ENCODE measurements at places on chromosomes 4 and X. TPM values are rescaled to one million over a fixed set of nuclear protein-coding genes. Genes with fewer than 3 reads are reported as not detected.

DNA sequence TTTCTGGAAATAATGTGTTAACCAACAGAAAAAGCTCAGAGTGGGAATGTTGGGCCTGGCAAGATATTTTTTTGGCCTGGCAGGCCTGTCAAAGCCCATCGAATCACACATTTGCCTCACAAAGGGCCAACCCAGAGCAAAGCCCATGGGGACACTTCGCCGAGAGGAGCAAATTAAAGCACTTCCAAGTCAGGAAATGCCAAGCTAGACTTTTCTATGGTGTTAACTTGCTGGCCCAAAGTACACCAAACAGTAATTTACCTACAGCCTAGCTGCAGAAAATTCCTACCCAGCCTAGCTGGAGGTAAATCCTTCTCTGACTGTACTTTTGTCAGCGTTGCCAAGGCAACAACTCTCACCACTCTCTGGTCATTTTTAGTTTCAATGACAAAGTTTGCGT, 288.6 kb upstream of the LDB2 start:
- no peak overlapping the region for H3K4me3 ChIP-seq
- H3K36me3 ChIP-seq = no peaks in the 10 kb centered on the region
- no peaks in the 10 kb centered on the region for H3K27me3 ChIP-seq
- no peak for DNase-seq
- no peaks in the 10 kb centered on the region for H3K4me1 ChIP-seq

DNA sequence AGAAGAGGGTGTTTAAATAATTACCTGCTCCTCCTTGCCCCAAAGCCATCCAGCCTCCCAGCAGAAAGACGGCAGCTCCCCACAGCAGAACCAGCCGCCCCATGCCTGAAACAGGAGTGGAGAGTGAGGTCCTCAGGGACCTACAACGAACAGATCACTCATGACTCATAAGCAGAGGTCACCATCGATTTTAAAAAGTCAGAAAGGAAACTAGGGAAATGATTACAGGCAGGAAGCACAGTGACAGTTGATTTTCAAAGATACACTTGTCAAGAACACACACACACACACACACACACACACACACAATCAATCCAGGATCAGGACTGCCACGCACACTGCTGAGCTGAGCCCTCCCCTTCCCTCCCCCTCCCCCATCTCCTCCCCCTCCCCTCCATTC, at the start of gene CRLF2:
CRLF2 (minus strand) TSS at position 118 of the 400 bp plus-strand sequence; CDS start at position 103, 15 bp downstream.
- no peaks in the 10 kb centered on the region for H3K4me1 ChIP-seq
- no peak within 1 kb of the TSS for H3K4me3 ChIP-seq
- no peaks in the 10 kb centered on the region for H3K36me3 ChIP-seq
- no peak within 1 kb of the TSS for H3K27ac ChIP-seq
- H3K27me3 ChIP-seq = no peaks in the 10 kb centered on the region

- no peak overlapping the region for H3K4me3 ChIP-seq
- H3K4me1 ChIP-seq = no peaks in the 10 kb centered on the region
- no peaks in the 10 kb centered on the region for H3K27me3 ChIP-seq
- no peak for DNase-seq
Measured at GRCh38 chr4:90246816-90247215, 119.6 kb downstream of the CCSER1 start.

- DNase-seq = no peak
- no peak overlapping the region for H3K4me3 ChIP-seq
- H3K27ac ChIP-seq = no peak overlapping the region
- H3K4me1 ChIP-seq = no peaks in the 10 kb centered on the region
Measured at GRCh38 chr4:42167709-42168108, 15.3 kb upstream of the BEND4 start.

GRCh38 chr4:61531188-61531587, 331.1 kb downstream of the ADGRL3 start:
- no peaks in the 10 kb centered on the region for H3K36me3 ChIP-seq
- H3K27ac ChIP-seq = no peak overlapping the region
- no peak for DNase-seq
- H3K4me1 ChIP-seq = no peaks in the 10 kb centered on the region
- no peaks in the 10 kb centered on the region for H3K27me3 ChIP-seq

DNA sequence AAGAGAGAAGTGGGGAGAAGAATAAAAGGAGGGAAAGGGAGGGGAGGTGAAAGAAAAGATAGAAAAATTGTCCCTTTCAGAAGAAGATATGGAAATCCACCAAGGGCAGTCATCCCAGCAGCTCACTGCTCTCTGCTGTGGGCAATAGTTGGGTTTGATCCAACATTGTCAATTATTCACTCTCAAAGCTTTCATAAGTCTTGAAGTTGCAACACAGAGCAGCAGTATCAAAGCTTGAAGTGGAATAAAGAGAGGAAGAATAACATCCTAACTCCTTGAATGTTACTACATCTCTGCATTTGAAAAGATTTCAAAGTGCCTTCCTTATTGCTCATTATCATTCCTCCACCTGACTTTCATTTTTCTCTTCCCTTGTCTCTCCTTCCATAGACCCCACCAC, 62.3 kb upstream of the HHIP start:
- H3K4me1 ChIP-seq = peaks cover 20% of the 10 kb centered on the region
- no peak overlapping the region for H3K27ac ChIP-seq
- H3K4me3 ChIP-seq = no peak overlapping the region

PIR gene
- 9.0 TPM for total RNA-seq

ATP5ME gene
- 75.9 TPM for total RNA-seq

XAGE2 gene
- total RNA-seq = not detected
